Lower lobe of right lung (tissue), 2 donors: ENCODE measurements at places on chromosomes 4 and X.

GRCh38 chrX:78517124-78517523, 142.0 kb downstream of the RTL3 start:
- H3K27ac ChIP-seq = no peak overlapping the region
- H3K36me3 ChIP-seq = no peaks in the 10 kb centered on the region
- H3K27me3 ChIP-seq = no peaks in the 10 kb centered on the region
- DNase-seq = no peak

DNA sequence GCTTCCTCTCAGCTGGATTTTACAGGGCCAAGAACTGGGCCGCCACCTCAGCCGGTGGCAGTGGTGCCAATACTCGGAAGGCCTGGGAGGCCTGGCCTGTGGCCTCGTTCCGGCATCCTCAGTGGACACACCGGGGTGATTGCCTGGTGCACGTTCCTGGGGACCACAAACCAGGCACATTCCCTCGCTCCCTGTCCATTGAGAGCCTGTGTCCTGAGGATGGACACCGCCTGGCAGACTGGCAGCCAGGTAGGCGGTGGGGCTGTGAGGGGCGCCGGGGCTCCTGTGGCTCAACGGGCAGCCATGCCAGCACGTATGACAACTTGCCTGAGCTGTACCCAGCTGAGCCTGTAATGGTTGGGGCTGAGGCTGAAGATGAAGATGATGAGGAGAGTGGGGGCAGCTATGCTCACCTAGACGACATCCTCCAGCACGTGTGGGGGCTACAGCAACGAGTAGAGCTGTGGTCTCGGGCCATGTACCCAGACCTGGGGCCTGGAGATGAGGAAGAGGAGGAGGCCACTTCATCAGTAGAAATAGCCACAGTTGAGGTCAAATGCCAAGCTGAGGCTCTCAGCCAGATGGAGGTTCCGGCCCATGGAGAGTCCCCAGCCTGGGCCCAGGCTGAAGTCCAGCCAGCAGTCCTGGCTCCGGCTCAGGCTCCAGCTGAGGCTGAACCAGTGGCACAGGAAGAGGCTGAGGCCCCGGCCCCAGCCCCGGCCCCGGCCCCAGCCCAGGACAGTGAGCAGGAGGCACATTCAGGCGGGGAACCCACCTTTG, 70.4 kb downstream of the STARD8 start:
- H3K27me3 ChIP-seq = no peaks in the 10 kb centered on the region
- H3K4me3 ChIP-seq = no peak overlapping the region

DNA sequence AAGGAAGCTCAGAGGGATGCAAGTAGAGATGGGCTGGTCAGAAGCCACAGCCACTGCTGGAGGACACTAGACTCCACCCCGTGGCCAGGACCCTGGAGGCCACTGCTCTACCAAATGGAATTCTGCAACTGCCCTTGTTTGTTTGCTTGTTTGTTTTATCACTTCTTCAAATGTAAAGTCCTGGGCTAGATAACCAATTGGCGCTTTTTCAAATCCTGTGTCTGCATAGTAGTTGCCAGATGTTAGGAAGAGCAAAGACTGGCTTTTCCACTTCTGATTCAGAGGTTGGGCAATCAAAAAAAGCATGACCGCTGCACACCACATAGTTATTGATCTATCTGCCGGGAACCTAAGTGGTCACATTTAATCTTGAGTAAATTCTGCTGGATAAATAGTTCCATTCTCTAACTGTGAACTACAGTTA, 255.2 kb upstream of the SFRP2 start:
- no peak overlapping the region for H3K27ac ChIP-seq
- H3K4me1 ChIP-seq = no peaks in the 10 kb centered on the region
- H3K36me3 ChIP-seq = no peaks in the 10 kb centered on the region

DNA sequence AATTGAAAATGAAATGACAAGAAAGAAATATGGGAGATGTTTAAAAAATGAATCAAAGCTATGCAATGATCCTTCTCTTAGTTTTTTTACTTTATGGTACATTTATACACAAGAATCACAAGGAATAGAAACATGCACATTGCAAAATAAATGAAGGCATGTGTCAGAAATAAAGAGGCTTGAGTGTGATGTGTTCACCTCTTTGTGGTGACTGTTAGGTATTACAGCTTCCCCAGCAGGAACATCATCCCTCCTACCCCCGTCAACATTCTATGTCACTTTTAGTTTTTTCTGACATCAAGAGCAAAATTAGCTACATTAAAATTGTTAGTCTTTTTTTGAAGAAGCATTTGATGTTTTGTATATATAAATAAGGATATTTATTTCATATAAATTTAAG, 214.8 kb downstream of the SLC4A4 start:
- H3K4me3 ChIP-seq = no peak overlapping the region
- H3K36me3 ChIP-seq = no peaks in the 10 kb centered on the region
- no peaks in the 10 kb centered on the region for H3K27me3 ChIP-seq
- no peaks in the 10 kb centered on the region for H3K4me1 ChIP-seq
- DNase-seq = no peak

GRCh38 chr4:105569057-105569865, 16.8 kb downstream of the ARHGEF38 start:
- no peaks in the 10 kb centered on the region for H3K27me3 ChIP-seq
- no peaks in the 10 kb centered on the region for H3K4me1 ChIP-seq
- no peaks in the 10 kb centered on the region for H3K36me3 ChIP-seq
- H3K27ac ChIP-seq = no peak overlapping the region
- H3K4me3 ChIP-seq = no peak overlapping the region

DNA sequence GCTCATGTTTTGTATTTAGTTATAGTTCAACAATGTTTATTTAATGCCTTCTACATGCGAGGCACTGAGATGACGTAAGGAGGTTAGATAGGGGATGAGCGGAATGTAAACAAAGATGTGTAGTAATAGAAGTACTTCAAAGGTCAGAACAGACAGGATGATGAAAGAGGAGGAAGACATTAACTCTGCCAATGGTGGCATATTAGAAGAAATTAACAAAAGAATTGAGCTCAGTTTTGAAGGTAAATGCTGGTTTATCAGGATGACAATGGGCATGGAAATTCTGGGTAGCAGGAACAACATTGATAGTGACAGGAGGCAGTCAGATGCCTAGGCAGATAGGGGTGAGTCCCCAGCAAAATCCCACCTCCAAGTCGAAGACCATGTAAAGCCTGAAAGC, 62.3 kb upstream of the PGRMC2 start:
- DNase-seq = no peak
- no peaks in the 10 kb centered on the region for H3K27me3 ChIP-seq
- H3K4me3 ChIP-seq = no peak overlapping the region
- no peak overlapping the region for H3K27ac ChIP-seq
- H3K4me1 ChIP-seq = peaks cover 9% of the 10 kb centered on the region

GRCh38 chr4:37737466-37737865, 51.3 kb upstream of the RELL1 start:
- no peaks in the 10 kb centered on the region for H3K36me3 ChIP-seq
- no peaks in the 10 kb centered on the region for H3K4me1 ChIP-seq
- no peak for DNase-seq
- no peak overlapping the region for H3K4me3 ChIP-seq
- no peak overlapping the region for H3K27ac ChIP-seq
- H3K27me3 ChIP-seq = no peaks in the 10 kb centered on the region

DNA sequence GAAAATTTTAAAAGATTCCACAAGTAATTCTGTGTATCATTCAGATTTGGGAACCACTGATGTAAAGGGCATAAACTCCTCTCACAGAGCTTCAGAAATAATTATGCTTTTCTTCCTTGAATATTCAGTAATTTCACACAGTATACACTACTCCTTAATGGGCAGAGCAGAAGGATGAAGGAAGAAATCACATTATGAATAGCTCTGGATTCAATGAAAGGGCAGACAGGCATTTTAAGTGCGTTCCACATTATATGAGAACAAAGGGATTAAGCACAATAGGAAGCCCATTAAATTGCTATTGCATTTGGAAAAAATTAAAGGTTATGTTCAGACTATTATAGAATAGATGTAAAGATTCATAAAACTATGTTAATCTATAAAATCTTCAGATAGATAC, 142.6 kb downstream of the PDHA2 start:
- no peaks in the 10 kb centered on the region for H3K27me3 ChIP-seq
- no peak overlapping the region for H3K27ac ChIP-seq
- no peak for DNase-seq
- H3K4me3 ChIP-seq = no peak overlapping the region
- H3K4me1 ChIP-seq = no peaks in the 10 kb centered on the region

DNA sequence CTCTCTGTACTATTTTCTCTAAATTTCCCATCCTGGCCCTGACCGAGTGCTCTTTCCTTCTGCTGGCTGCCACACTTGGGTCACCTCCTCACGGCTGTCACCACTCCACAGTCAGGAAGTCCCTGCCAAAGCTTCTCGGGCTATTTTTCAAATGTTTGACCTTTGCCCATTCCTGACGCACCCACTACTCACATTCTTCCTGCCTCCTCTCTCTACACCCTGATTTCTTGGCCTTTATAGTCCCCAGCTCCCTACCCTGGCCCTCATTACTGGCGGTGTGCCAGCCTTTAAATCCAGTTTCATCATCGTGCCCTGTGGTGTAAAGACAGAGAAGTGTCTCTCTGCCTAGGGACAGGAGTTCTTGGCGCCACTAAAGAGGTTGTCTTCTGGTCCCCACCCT, 46.4 kb upstream of the GATB start:
- no peaks in the 10 kb centered on the region for H3K4me1 ChIP-seq
- H3K36me3 ChIP-seq = no peaks in the 10 kb centered on the region
- H3K27me3 ChIP-seq = no peaks in the 10 kb centered on the region
- H3K27ac ChIP-seq = peak overlapping the region; percentile 18
- H3K4me3 ChIP-seq = no peak overlapping the region

GRCh38 chr4:76987153-76987591, 37.6 kb downstream of the SEPTIN11 start:
- DNase-seq = no peak
- H3K36me3 ChIP-seq = no peaks in the 10 kb centered on the region
- H3K4me3 ChIP-seq = no peak overlapping the region
- H3K27me3 ChIP-seq = no peaks in the 10 kb centered on the region

GRCh38 chr4:125762537-125762936, 447.8 kb downstream of the FAT4 start:
- DNase-seq = no peak
- H3K4me3 ChIP-seq = no peak overlapping the region
- no peaks in the 10 kb centered on the region for H3K36me3 ChIP-seq
- H3K27ac ChIP-seq = no peak overlapping the region
- H3K27me3 ChIP-seq = no peaks in the 10 kb centered on the region
- no peaks in the 10 kb centered on the region for H3K4me1 ChIP-seq

GRCh38 chrX:74179499-74179898, 124.5 kb upstream of the ZCCHC13 start:
- no peak overlapping the region for H3K27ac ChIP-seq
- H3K27me3 ChIP-seq = no peaks in the 10 kb centered on the region
- no peak overlapping the region for H3K4me3 ChIP-seq
- H3K36me3 ChIP-seq = no peaks in the 10 kb centered on the region

DNA sequence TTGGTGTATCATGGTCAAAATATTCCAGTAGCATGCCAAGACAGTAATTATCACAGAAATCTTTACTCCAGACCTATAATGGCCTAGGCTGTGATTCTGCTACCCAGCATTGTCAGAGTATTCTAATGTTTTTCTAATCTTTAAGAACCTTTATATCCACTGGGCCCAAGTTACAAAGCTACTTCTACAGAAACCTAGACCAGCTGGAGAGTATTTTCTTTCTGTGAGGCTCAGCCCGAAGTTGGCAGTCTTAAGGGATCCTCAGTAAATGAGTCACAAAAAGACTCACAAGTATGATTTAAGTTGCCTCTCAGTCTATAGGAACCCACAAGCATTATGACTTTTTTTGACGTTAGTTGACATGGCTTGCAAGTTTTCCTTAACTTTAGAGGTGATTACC, 638.5 kb upstream of the FAM241A start:
- H3K27me3 ChIP-seq = no peaks in the 10 kb centered on the region
- H3K4me1 ChIP-seq = no peaks in the 10 kb centered on the region
- no peak overlapping the region for H3K27ac ChIP-seq
- H3K36me3 ChIP-seq = no peaks in the 10 kb centered on the region
- H3K4me3 ChIP-seq = no peak overlapping the region

- peaks cover 8% of the 10 kb centered on the region for H3K27me3 ChIP-seq
- no peaks in the 10 kb centered on the region for H3K36me3 ChIP-seq
- DNase-seq = no peak
- no peak overlapping the region for H3K4me3 ChIP-seq
Measured at GRCh38 chr4:6422105-6422504, 50.3 kb downstream of the PPP2R2C start.

DNA sequence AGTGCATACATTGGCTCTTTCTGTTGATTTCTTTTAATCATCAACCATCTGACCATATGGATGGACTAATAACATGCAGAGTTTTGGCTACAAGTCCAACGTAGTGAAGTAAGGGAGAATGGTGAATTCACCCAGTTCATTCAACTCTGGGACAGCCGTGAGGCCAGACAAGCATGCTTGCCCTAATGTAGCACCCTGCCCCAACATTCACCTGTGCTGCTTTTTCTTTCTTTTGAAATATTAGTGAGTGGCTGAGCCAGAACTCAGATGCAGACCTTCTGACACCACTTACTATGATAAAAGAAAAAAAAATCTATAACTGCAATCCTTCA, 17.5 kb downstream of the ARSJ start:
- no peaks in the 10 kb centered on the region for H3K4me1 ChIP-seq
- no peaks in the 10 kb centered on the region for H3K36me3 ChIP-seq
- H3K27me3 ChIP-seq = no peaks in the 10 kb centered on the region
- no peak for DNase-seq
- peak overlapping the region; percentile 25 for H3K27ac ChIP-seq
- H3K4me3 ChIP-seq = no peak overlapping the region

GRCh38 chrX:147679356-147680005, 232.2 kb upstream of the FMR1 start:
- DNase-seq = no peak
- no peak overlapping the region for H3K4me3 ChIP-seq
- H3K4me1 ChIP-seq = no peaks in the 10 kb centered on the region
- H3K27me3 ChIP-seq = no peaks in the 10 kb centered on the region

DNA sequence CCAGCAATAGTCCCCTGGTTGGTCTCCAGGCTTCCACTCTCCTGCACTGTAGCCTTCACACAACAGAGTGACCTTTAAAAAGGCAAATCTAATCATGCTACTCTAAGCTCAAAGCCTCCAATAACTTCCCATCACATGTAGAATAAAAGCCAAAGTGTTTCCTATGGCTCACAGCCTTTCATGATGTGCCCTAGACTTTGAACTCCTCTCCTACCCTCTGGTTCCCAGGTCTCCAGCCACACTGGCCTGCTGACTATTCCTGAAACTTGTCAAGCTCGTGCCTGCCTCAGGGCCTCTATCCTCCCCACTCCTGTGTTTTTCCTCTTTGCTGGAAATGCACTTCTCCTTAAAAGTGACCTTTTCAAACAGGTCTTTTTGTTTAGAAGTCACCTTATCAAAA, 3.1 kb downstream of the MANBA start:
- no peak for DNase-seq
- H3K27ac ChIP-seq = no peak overlapping the region
- H3K4me1 ChIP-seq = peaks cover 31% of the 10 kb centered on the region
- no peaks in the 10 kb centered on the region for H3K27me3 ChIP-seq

GRCh38 chr4:3168029-3168428, 80.9 kb upstream of the MSANTD1 start:
- H3K36me3 ChIP-seq = peaks cover 52% of the 10 kb centered on the region
- no peaks in the 10 kb centered on the region for H3K27me3 ChIP-seq
- H3K4me3 ChIP-seq = no peak overlapping the region
- H3K4me1 ChIP-seq = no peaks in the 10 kb centered on the region

- H3K4me1 ChIP-seq = no peaks in the 10 kb centered on the region
- H3K36me3 ChIP-seq = peaks cover 67% of the 10 kb centered on the region
Measured at GRCh38 chr4:4311193-4311592, 21.1 kb downstream of the ZBTB49 start.
